ENCODE measurements at places on chromosomes 7 and 10. TPM values are rescaled to one million over a fixed set of nuclear protein-coding genes. Genes with fewer than 3 reads are reported as not detected.

DNA sequence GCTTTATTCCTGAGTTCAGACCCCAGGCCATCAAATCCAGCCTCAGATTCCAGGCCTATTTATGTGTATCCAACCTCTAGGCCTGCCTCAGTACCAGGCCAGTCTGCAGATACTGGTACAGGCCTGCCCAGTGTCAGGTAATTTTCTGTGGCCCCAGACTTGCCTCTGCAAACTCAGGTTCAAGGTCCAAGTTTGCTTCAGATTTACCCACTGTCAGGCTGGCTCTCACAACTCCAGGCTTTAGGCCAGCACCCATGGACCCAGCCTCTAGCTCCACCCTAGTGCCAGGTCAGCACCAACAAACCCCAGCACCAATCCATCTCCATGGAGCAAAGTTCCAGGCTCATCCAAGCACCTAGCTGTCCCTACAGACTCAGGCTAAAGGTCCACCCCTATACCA, 169.7 kb downstream of the ITGB1 start:
- no peak for DNase-seq

GRCh38 chr7:96727534-96728088, 18.0 kb upstream of the SEM1 start:
- no peak for DNase-seq

The NME8 gene
- total RNA-seq = 0.72 TPM

- no peak for DNase-seq
These were observed 6.6 kb downstream of the FASTK start for GRCh38 chr7:151073990-151074389.

DNA sequence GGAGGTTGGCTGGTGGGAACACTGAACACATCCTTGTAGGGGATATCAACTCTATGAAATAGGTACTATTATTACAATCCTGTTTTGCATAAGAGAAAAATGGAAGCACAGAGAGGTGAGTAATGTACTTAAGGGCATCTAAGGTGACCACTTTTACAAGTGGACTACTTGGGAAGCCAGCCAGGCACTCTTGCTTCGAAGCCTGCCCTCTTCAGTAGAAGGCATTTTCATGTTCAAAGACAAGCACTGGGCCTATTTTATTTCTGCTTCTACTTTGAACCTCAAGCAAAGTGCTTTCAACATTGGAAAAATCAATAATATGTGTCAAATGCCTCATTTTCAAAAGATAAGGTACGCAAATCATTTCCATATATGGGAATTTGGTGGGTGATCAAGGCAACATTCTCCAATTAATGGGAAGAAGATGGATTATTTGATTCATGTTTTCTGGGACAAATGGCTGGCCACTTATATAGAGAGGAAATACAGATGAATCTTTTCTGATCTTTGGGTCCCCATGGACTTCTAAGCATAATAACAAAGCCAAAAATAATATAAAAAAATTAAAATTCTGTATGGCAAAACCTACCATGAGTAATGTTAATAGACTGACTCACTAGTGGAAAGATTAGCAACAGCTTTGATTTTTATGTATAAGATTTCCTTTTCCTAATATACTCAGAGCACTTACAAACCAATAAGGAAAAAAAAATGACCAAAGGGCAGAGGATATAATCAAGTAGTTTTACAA, 270.2 kb downstream of the FRMD4A start:
- no peak for DNase-seq

- DNase-seq = no peak
These were observed 353.2 kb downstream of the GPAM start for GRCh38 chr10:111830359-111830758.

All from omental fat pad (tissue), 4 donors.